ENCODE measurements at places on chromosomes 5 and 9. TPM values are rescaled to one million over a fixed set of nuclear protein-coding genes. Genes with fewer than 3 reads are reported as not detected.

Gene TLN1
- total RNA-seq: 254 TPM

Gene TMCO6
- 14.7 TPM for total RNA-seq

Gene GHR
- total RNA-seq: 21.6 TPM

Gene PHF24
- 0.23 TPM for total RNA-seq

Gene NUTM2F
- total RNA-seq: not detected
